ENCODE measurements at places on chromosomes 6 and 20.

- DNase-seq, result no peak
These were observed 107.6 kb downstream of the SLC24A3 start for GRCh38 chr20:19320005-19320404.

DNA sequence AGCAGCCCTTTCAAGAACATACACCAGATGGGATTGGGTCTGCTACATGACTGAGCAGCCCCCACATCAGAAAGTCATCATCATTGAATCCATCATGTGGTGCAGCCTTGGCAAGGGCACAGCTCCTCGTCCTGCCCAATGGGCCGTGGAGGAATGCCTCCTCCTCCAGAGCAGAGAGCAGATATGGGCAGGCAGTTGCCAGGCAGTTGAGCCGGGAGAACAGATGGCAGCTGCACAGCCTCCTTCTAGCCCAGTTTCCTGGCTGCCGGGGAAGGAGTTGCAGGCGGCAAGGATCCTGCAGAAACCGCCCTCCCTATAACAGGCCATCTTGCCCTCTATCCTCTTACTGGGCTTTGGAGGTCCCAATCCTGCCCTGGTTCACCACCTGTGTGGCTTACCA is 11.9 kb upstream of the ZFAND3 start:
- DNase-seq, result peak; percentile 96

DNA sequence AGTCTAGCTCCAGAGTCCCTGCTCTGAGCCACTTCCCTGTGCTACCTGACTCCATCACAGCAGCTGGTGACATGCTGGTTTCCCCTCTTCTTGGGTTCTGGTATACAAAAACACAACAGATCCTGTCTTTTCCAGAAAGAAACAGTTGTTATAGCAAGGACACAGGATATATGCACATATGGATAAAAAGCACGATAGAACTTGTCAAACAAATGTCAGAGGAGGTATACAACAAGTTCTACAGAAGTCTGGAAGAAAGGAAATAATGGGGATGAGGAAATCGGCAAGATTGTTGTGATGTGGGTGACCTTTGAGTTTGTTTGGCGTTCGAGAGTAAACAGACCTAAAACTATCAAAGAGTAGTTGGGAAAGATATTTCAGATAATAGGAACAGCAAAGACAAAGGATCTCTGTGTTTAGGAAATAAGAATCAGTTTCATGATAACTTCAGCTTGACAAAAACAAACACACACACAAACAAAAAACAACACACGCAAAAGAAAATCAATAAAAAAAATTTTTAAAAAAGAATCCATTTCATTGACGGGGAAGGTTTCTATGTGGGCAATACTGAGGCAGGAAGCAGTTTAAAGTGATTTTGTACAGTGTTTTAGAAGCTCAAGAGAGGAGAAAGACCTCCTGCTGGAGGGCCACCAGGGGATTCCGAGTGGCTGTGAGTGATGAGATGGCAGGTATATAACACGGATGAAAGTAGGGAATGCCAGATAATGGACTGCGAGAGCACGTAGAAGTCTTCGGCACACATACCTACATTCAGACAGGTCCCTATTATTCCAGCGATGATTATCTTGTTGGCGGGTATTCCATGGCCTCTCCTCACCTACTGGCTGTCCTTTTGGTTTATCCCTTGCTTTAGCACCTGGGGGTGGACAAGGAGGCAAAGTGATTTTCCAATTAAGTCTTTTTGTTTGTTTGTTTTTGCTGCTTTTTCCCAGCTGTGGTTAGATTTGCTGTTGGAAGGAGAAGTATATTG is 174.9 kb downstream of the HS3ST5 start:
- DNase-seq, result no peak

- no peak for DNase-seq
These were observed 126.3 kb downstream of the HIVEP1 start for GRCh38 chr6:12138381-12138780.

GRCh38 chr6:125831659-125832058 is 40.9 kb downstream of the NCOA7 start:
- no peak for DNase-seq

- DNase-seq, result no peak
These were observed 28.2 kb downstream of the MRAP2 start for GRCh38 chr6:84061613-84062398.

DNA sequence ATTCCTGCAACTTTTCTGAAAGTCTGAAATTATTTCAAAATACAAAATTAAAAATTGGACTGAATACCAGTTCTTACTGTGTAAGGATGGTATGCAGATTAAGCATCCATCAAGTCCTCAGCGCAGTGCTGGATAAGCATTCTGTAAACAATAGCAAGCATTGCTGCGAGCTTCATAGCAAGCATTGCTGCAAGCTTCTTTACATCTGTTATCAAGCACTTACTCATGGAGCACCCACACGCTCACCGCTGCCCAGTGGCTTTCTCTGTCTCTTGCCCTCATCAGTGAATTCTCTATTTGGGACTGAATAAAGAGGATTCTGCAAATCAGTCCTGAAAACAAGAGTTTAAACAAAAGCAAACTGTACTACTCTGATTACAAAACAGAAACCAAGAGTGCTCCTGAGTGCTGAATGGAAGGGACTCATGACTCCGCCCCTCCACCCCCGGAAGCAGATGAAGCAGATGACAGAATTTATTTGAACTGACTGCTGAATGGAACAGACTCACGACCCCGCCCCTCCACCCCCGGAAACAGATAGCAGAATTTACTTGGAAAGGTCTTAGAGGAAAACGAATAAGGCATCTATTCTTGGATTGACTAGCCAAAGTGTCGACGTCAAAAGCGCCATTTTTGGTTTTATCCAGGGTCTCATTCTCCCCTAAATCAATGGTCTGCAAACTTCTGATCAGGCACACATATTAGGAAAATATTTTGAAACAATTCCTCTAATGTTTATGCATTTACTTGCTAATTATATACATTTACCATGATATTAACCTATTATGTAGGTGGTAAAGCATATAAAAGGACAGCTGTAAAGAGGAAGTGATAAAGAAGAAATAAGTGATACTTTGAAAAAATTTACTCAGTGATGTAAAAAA is 22.1 kb upstream of the EYA2 start:
- DNase-seq, result no peak

GRCh38 chr6:86657192-86657591 is 280.1 kb upstream of the HTR1E start:
- no peak for DNase-seq

- no peak for DNase-seq
These were observed 472.1 kb upstream of the RNF217 start for GRCh38 chr6:124490122-124490521.

GRCh38 chr20:51480507-51481270 is 61.8 kb downstream of the NFATC2 start:
- DNase-seq, result no peak

GRCh38 chr20:47354714-47355488 is 1.6 kb downstream of the ZMYND8 start:
- DNase-seq, result no peak

DNA sequence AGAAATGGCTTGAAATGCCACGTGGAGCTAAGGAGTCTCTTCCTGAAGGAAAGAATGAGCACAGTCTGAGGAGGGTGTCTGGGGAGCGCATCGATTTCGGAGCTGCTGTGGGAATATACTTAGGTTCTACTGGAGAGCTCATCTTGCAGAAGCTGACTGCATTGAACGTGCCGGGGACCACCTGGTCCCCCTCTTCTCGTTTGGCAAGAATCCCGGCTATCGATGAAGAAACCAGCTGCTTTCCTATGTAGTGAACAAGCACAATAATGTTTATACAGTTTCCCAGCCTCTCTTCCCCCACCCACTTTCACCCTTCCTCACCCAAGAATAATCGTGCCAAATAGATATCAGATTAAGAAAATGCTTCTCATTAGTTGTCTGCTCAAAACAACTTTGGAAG is 242.5 kb downstream of the PACRG start:
- no peak for DNase-seq

- DNase-seq, result no peak
These were observed at the start of gene FOXF2 for GRCh38 chr6:1389369-1390132. TSS of gene FOXF2 (plus strand) at chr6:1389576. CDS start at chr6:1389948, 372 bp downstream.

GRCh38 chr6:84825461-84825860 is 61.1 kb upstream of the TBX18 start:
- DNase-seq, result no peak

- no peak for DNase-seq
These were observed 14.0 kb upstream of the APMAP start for GRCh38 chr20:25006431-25007167.

- DNase-seq, result no peak
These were observed 3.8 kb downstream of the DDR1 start for GRCh38 chr6:30887901-30888815.

DNA sequence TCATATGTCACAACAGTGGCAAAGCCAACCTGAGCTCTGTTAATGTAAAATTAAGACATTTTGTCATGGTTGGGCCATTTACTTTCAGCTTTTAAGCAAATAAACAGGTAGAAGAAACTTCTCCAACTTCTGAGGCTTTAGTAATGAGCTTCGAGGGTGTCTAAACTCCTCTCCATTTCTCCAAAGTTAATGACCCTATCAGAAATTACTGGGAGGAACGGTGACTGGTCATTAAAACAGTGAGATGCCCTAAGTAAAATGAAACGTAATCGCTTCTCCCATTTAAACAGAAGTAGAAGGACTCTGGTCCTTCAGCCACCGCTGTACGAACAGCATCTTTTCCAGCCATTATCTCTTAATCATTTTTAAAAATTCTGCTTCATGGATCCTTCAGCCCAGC is 986.9 kb upstream of the MANEA start:
- DNase-seq, result no peak

DNA sequence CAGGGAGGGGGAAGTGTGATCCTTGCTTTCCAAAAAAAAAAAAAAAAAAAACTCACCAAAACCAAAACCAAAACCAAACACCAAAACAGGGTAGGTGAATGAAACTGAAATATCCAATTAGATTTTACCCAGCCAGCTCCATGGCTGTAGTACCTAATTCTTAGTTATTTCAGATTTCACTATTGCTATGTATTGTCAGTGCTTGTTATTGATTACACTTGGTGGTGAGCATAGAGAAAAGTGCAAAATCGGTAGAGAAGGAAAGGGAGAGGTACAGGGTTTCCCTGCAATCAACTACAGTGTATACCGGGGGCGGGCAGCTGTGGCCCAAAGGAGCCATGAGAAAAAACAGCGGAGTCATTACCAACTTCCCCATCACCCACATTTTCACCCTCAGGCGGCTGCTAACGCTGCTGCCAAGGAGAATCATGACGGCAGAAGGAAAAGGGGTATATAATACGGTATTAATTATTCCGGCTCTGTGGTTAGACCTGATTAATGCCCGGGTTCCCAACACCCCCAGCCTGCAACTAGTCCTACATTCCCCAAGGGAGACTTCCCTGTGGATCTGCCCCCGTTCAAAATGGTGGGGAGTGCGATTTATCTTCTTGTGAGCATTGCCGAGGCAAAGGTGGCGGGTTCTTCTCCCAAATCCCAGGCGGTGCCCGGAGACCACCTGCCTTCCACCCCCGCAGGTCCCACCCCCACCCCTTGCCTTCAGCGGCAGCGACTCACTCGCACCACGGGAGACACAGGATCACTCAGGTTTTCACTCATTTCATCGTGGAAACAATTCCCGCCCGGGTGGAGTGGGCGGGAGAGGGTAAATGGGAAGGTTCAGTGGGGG is at the start of gene C6orf62:
Gene C6orf62, minus strand, starts transcription at position 30 of the 847 bp plus-strand sequence. CDS start 486 bp downstream, outside the sequence.
- peak; percentile 30 for DNase-seq

DNA sequence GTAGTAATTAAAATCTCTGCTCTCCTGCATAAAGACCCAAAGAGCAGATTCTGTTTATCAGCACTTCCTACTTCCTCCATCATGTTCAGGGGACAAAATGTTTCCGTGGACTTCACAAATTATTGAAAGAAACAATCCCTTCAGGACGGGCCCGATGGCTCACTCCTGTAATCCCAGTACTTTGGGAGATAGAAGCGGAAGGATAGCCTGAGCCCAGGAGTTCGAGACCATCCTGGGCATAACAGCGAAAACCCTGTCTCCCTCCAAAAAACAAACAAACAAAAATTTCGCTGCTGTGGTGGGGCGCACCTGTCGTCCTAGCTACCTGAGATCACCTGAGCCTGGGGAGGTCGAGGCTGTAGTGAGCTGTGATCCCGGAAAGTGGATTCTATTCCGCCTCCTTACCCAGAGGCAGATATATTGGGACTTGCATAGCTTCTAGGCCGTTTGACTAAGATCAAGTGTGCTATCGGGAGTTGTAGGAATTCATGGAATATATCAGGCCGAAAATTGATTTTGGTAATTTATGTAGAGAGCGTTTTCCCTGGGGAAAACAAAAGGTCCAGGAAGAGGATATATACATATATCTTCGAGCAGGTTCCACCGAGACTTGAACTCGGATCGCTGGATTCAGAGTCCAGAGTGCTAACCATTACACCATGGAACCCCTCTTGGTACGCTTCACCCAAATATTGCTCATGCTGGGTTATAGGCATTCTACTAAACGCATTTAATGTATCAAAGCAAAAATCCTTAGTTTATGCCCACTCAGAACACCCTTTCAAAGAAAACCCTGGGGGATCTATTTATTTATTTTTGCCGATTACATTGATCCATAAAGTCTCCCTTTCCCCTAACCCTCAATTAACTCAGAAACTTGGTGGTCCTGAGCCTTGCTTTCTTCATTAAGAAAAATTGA is 74.5 kb upstream of the ZNF184 start:
- peak; percentile 1 for DNase-seq

- no peak for DNase-seq
These were observed 118.4 kb downstream of the JPH2 start for GRCh38 chr20:44068316-44069201.

DNA sequence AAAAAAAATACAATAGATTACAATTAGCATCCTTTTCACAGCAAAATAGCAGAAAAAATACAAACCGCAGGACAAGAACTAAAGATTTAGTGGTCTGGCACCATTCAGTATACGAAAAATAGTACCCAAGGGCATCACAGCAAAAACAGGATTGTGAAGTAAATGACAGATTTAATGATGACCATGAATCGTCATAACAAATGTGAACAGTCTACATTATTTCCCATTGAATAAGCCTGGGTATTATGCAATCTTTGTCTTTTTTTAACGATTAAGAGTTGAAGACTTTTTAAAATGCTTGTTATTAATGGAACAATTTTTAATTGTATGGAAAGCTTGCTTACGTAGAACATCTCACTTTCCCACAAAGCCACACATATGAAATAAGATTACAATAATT is 432.8 kb downstream of the PKHD1 start:
- DNase-seq, result no peak
